ENCODE measurements at places on chromosomes 6 and 20. TPM values are rescaled to one million over a fixed set of nuclear protein-coding genes. Genes with fewer than 3 reads are reported as not detected.

Gene CTSA
- total RNA-seq = 69.5 TPM

Gene LRRC73
- total RNA-seq = 0.64 TPM

Gene SIRPA
- 5.9 TPM for total RNA-seq

GRCh38 chr6:95819939-95820338 lies 195.8 kb upstream of the FUT9 start:
- no peaks in the 10 kb centered on the region for H3K27me3 ChIP-seq
- H3K27ac ChIP-seq = no peak overlapping the region
- peaks cover 6% of the 10 kb centered on the region for H3K4me1 ChIP-seq
- H3K36me3 ChIP-seq = no peaks in the 10 kb centered on the region
- H3K4me3 ChIP-seq = peak overlapping the region; percentile 51
- peak; percentile 77 for DNase-seq

DNA sequence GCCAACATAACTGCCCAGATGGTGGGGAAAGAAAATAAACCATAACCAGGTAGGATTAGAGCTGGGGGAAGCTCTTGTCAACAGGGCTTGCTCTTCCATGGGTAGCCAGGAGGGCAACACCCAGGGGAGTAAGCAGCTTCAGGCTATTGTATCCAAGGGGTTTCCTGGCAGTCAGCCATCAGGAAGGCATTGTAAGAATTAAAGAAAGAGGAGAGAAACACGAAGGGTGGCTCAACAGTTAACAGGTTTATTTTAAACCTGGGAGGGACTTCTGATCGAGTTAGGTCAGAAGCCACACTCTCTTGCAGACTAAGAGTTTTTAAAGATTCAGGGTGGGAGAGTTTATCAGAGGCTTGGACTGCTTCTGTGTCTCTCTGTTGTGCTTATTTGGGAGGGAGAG lies 114.2 kb downstream of the QRSL1 start:
- no peaks in the 10 kb centered on the region for H3K4me1 ChIP-seq
- H3K4me3 ChIP-seq = no peak overlapping the region
- no peak for DNase-seq

GRCh38 chr6:45483021-45483420 lies 105.3 kb upstream of the SUPT3H start:
- H3K27ac ChIP-seq = no peak overlapping the region
- H3K36me3 ChIP-seq = no peaks in the 10 kb centered on the region
- DNase-seq = no peak
- no peak overlapping the region for H3K4me3 ChIP-seq

GRCh38 chr6:12761376-12762115 lies 45.0 kb downstream of the PHACTR1 start:
- H3K27me3 ChIP-seq = no peaks in the 10 kb centered on the region

DNA sequence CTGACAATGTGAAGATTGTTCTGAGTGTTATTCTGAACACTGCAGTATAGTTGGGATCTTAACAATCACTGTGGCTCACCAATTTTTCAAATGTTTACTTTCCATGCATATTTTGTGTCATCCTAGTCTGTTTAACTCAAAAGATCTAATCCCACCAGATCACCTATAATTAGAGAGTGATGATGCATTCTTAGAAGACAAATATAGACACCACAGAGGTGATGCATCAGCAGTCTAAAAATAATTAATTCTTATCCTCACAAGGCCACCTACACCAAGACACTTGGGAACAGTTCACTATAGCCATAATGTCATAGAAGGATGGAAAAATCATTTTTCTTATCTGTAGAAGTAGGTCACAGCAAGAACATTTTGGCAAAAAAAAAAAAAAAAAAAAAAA lies 154.8 kb downstream of the UBE3D start:
- no peak overlapping the region for H3K4me3 ChIP-seq
- peaks cover 4% of the 10 kb centered on the region for H3K4me1 ChIP-seq
- no peak for DNase-seq
- no peak overlapping the region for H3K27ac ChIP-seq
- H3K27me3 ChIP-seq = no peaks in the 10 kb centered on the region

DNA sequence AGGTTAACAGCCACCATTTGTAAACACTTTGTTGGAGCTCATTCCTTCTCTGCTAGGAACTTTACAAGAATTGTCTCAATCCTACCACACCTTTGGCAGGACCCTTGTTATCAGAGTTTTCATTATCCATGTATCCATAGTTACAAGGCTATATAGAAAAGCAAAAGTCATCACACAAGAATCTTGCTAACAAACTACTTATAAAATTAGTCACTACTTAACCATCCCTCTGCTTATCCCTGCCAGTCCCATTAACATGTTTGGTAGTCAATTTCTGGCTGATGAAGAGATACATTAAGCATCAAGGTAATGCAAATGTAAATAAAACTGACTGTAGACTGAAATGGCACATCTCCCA lies 10.4 kb downstream of the ZSWIM3 start:
- H3K36me3 ChIP-seq = no peaks in the 10 kb centered on the region
- no peaks in the 10 kb centered on the region for H3K27me3 ChIP-seq
- no peak overlapping the region for H3K4me3 ChIP-seq
- no peak overlapping the region for H3K27ac ChIP-seq
- no peak for DNase-seq

- peak; percentile 20 for DNase-seq
- peaks cover 56% of the 10 kb centered on the region for H3K27me3 ChIP-seq
- no peaks in the 10 kb centered on the region for H3K4me1 ChIP-seq
- H3K27ac ChIP-seq = no peak overlapping the region
Measured at GRCh38 chr20:59774204-59774641, 159.2 kb downstream of the SYCP2 start.

- H3K27ac ChIP-seq = no peak overlapping the region
- no peak overlapping the region for H3K4me3 ChIP-seq
- H3K36me3 ChIP-seq = no peaks in the 10 kb centered on the region
- H3K27me3 ChIP-seq = no peaks in the 10 kb centered on the region
Measured at GRCh38 chr20:17129089-17129488, 97.8 kb upstream of the PCSK2 start.

- peaks cover 26% of the 10 kb centered on the region for H3K36me3 ChIP-seq
- H3K4me3 ChIP-seq = no peak overlapping the region
- H3K27me3 ChIP-seq = no peaks in the 10 kb centered on the region
- no peaks in the 10 kb centered on the region for H3K4me1 ChIP-seq
Measured at GRCh38 chr6:537114-537513, 119.8 kb downstream of the HUS1B start.

DNA sequence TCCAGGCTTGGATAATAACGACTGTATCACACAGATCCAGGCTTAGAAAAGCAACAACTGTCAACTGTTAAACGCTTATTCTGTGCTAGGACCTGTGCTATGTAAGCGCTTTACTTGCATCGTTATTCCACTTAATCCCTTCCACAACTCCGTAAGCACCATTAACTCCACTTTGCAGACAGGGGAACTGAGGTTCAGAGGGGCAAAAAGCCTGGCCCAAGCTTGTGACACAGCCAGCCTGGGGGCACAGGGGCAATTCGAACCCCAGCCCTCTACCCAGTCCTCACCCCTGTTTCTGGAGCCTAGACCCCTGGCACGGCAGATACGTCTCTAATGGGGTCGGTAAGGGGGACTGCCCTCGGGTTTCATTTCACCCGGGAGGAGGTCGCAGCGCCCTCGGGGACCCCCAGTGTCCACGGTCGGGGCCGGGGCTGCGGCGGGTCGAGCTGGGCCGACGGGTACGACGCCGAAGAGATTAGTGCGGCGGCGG lies 411 bp downstream of the DSN1 start:
- peak overlapping the region; percentile 94 for H3K4me3 ChIP-seq
- no peaks in the 10 kb centered on the region for H3K4me1 ChIP-seq
- no peak for DNase-seq
- peaks cover 7% of the 10 kb centered on the region for H3K36me3 ChIP-seq

DNA sequence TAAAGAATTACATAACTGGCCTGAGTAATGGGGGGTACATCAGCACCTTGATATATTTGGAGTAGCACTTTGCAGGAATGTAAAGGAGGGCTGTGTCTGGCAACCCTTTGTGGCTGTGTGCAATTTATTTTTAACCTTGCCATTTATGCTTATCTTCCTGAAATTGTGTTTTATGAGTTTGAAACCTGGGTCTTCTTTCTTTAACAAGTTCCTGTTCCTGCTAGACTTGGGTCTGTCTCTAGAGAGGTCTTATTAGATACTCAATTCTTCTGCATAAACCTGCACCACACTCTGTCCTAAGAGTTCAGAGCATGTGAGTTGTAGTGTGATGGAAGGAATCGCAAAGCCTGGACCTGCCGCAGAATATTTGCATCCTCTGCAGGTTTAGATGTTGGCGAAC lies 181.0 kb downstream of the JARID2 start:
- DNase-seq = no peak
- peak overlapping the region; percentile 5 for H3K27ac ChIP-seq
- peaks cover 13% of the 10 kb centered on the region for H3K36me3 ChIP-seq
- H3K4me1 ChIP-seq = peaks cover 30% of the 10 kb centered on the region
- no peak overlapping the region for H3K4me3 ChIP-seq

GRCh38 chr6:95128947-95129346 lies 448.4 kb upstream of the MANEA start:
- no peak for DNase-seq
- no peaks in the 10 kb centered on the region for H3K36me3 ChIP-seq
- no peak overlapping the region for H3K4me3 ChIP-seq
- no peak overlapping the region for H3K27ac ChIP-seq

DNA sequence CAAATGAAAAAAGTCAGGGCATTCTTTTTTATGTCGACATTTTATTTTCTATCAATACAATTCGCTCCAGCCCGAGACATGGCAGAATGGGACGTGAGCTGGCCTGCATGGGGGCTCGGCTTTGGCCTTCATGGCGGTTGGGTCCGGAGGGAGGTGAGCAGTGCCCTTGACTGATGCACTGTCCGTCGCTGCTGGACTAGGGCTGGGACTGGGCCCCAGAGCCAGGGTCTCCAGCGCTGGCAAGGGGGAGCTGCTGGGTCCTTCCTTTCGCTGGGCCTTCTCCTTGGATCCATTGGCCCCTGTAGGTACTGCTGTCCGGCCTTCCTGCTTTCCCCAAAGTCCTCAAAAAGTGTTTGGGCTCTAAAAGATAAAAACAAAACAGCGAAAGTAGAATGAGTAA lies 124.6 kb downstream of the EDN3 start:
- H3K4me1 ChIP-seq = no peaks in the 10 kb centered on the region
- no peak for DNase-seq
- no peak overlapping the region for H3K27ac ChIP-seq
- H3K27me3 ChIP-seq = peaks cover 8% of the 10 kb centered on the region
